Naive thymus-derived CD4-positive, alpha-beta T cell (primary cell): ENCODE measurements at places on chromosomes 16 and 17. TPM values are rescaled to one million over a fixed set of nuclear protein-coding genes. Genes with fewer than 3 reads are reported as not detected.
A peak's percentile ranks its signal among the peaks of the same experiment; 100 is the strongest.

Gene OR1A1
- total RNA-seq = not detected

Gene IL34
- total RNA-seq = 0.38 TPM

DNA sequence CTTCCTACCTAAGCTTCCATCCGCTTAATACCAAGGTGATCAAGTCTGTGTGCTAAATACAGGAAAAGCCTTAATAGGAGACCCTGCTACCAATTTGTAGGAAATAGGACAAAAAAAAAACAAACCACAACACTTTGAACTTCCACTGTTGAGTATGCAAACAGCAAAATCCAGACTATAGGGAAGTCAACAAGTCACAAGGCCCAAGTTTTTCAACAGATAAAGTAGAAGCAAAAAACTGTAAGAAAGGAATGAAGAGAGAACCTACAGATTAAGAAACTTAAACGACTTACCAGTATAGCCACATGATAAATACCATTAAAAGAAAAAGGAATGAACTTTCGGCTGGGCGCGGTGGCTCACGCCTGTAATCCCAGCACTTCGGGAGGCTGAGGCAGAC is 7.4 kb downstream of the USP22 start:
- no peak for DNase-seq

DNA sequence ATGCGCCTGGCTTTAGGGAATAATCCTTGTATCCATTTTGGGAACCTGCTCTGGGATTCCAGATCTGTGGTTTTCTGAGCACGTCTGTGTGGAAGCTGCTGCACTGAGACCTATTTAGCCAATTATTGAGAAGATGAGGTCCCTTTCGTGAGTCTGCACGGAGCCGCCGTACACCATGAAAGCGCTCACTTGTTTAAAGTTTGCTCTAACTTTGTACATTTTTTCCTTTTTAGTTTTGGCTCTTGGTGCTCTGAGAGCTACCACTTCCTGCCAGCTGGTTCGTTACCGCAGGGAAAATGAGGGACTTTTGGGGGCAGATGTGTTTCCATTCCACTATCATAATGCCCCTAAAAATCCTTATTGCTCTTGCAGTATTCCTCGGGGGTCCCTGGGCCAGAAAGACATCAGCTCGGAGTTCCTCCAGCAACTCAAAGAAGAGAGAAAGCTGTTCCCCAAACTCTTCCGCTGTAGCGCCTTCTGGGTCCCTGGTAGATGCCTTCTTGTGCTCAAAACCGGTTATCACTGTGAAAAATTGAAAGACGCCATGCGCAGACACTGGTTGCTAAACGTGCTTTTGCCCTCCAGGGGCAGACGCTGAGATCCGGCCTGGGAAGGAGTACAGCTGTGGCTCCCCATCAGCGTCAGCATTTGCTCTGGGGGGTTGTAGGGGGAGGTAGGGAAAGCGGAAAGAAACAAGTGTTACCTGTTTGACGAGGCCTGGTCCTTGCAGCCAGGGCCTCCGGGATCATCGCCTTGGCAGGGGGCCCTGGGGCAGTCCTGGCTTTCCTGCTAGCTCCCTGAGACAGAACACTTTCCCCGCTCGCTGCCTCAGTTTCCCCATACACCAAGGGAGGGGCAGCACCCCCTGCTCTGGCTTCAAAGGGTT is 238.1 kb downstream of the MRTFB start:
- peak; percentile 67 for DNase-seq

GRCh38 chr16:52405441-52405840 is 141.5 kb downstream of the TOX3 start:
- DNase-seq = no peak

- peak; percentile 17 for DNase-seq
Measured at GRCh38 chr16:72099377-72099818, 5.8 kb downstream of the DHX38 start.

- no peak for DNase-seq
Measured at GRCh38 chr17:28042721-28043291, 329 bp downstream of the NLK start.

Gene AIPL1
- total RNA-seq = not detected

DNA sequence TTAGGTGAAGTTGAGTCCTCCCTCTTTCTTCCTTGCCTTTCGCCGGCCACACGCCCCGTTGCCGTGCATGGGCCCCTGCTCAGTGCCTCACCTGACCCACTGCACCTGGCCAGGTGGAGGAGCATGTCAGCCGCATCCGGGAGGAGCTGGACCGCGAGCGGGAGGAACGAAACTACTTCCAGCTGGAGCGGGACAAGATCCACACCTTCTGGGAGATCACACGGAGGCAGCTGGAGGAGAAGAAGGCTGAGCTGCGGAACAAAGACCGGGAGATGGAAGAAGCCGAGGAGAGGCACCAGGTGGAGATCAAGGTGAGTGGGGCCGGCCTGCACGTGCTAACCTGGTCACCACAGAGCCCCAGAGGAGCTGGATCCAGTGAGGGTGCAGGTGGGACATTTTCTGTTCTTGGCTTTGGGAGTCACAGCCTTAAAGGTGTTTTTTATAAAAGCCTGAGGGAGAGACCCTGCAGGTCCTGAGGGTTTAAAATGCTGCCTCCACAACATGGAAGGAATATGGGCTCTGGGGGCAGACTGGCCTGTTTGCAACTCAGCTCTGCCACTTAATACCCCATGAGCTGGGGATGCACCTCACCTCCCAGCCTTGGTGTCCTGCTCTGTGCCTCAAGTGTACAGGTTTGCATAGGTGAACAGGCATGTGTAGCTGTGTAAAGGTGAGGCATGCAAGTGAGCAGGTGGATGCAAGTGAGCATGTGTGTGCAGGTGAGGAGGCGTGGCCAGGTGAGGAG is 12.1 kb upstream of the DBNDD1 start:
- DNase-seq = no peak
